ENCODE measurements at places on chromosomes 2 and 18.

DNA sequence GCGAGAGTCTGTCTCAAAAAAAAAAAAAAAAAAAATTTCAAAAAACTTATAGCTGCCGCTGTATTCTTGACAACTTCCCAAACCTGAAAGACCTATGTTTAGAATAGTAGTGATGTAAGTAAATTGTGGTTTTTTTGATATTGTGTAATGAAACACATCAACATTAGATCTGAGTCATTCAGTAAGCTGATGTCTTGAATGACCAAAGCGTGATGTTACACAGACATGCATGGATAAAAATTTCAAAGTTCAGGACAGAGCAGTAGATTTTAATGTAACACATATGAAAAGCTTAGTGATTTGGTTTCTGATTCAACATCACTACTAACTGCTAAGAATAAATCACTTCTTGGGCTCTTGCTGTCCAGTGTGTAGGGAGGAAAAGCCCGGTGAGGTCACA lies 69.3 kb upstream of the MEX3C start:
- no peak for DNase-seq

DNA sequence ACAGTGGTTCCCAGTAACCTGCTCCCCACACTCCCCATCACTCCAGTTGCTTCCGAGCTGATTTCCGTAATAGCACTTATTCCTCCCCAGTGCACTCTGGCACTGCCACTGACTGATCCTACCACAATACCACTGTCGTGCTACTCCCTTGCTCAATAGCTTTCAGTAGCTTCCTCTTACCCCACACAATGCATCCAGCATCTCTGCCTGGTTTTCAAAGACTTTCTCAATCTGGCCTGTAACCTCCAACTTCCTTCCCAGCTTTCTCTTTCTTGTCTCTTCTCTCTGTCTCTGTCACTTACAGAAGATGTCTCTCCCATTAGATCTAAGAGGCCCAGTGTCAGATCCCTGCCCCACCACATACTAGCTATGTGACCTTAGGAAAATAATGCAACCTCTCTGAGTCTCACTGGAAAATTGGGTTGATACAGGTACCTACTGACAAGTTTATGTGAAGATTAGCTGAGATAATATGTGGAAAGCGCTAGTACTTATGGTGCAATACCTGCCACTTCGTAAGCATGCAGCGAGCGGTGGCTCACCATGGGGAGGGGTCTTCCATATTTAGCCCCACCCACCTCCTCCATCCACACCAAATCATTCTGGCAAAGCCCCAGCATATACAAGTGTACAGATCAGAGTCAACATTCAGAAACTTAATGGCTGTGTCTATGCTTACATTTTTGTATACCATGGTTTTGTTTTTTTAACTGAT lies 36.7 kb downstream of the SFXN5 start:
- DNase-seq: no peak

- peak; percentile 91 for DNase-seq
Observed at GRCh38 chr2:54455563-54456361, at the start of gene SPTBN1. SPTBN1 (plus strand) TSS chr2:54456327; CDS start chr2:54526419, 70,092 bp downstream.

DNA sequence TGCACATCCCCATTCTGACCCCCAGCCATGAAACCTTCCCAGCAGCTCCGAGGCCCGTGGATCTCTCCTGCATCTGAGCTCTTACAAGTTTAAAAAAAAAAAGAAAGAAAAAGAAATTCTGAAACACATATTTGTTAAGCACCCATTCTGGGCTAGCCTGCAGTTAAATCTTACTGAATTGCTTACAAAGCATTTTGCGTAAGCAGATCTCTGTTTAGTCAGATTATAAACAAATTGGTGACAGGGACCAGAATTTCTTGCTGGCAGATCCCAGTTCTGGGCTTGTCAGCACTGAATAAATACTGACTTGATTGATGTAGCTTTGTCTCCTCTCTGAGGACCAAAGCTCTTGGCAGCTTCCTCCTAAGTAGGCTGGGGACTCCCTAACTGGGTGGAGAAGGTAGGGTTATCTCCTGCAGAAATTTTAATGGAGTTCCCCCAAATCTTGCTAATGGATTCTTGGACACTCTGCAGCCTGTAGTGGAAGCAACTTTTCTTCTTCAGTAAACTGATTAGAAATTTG lies 160.9 kb downstream of the MIB1 start:
- DNase-seq: no peak

GRCh38 chr18:74590671-74591070 lies 7.0 kb upstream of the ZNF407 start:
- DNase-seq: no peak

GRCh38 chr18:25010623-25011374 lies 341.2 kb downstream of the ZNF521 start:
- no peak for DNase-seq
